H4 (cell line): ENCODE measurements at places on chromosomes 12 and 14.

GRCh38 chr14:101948666-101949216 is 15.6 kb upstream of the DYNC1H1 start:
- no peak for DNase-seq

DNA sequence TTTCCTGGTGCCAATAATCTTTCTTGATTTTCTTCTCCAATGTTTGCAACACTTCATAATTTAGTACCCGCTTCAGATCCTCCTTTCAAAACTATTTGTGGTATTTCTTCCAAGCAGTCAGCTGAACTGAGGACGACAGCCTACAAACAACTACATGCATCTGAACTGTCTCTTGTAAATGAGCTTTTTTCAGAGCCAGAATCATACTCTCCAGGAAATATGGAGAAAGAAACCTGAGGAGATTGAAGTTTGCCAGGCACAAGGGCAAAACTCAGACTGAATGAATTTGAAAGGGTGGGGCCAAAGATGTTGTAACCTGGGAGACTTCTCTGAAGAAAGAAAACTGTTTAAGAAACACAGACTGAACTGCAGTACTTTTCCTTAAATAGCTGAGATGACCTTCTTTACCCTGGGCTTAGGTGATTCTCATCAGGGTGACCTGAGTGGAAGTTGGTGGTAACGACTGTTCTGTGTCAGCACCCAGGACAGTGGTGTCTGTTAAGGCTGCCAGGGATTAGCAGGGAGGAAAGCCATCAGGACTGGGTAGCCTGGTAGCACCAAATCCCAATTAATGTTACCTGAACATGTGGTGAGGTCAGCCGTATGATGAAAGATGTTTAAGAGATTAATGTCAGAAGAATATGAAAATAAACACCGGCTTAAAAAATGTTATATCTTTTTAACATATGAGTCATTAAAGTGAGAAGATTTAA is 95.0 kb downstream of the TGFB3 start:
- no peak for DNase-seq

- peak; percentile 69 for DNase-seq
Measured at GRCh38 chr14:70000601-70001000, 121.4 kb downstream of the SMOC1 start.

- DNase-seq, result no peak
Measured at GRCh38 chr14:49984424-49984823, 91.5 kb downstream of the ARF6 start.

DNA sequence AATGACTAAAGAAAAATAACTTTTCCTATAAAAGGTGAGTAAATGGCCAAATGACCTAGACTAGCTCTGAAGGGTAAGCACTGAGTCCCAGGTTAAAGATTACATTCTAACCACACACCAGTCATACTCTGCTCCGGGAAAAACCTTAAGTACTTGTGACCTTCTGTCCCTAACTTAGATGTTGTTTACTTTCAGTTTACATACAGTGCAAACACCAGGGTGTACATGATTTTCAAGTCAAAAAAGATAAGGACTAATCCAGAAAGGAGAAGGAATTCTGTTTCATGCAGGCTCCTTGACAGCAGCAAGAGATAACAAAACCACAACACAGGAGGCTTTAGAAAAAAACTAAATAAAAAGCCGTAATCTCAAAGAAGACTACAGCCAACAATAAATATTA is 174.2 kb downstream of the PPM1H start:
- peak; percentile 17 for DNase-seq

DNA sequence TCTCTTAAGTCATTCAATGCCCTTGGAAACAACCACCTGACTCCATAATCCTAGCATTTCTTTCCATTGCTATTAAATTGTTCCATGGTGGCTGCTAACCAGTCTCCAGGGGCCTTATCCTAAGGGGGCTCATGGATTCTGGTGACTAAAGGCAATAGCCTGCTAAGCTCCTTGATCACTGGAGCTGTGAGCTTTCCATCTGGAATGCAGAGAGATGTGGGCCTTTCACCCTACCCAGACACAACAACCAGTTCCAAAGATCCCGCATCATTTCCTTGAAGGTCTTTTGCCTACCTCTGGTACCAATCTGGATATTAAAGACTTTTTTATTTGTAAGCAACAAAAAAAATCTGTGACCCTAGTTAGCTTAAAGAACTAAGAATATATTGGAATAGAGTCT is 32.9 kb downstream of the NDUFA12 start:
- DNase-seq, result no peak

DNA sequence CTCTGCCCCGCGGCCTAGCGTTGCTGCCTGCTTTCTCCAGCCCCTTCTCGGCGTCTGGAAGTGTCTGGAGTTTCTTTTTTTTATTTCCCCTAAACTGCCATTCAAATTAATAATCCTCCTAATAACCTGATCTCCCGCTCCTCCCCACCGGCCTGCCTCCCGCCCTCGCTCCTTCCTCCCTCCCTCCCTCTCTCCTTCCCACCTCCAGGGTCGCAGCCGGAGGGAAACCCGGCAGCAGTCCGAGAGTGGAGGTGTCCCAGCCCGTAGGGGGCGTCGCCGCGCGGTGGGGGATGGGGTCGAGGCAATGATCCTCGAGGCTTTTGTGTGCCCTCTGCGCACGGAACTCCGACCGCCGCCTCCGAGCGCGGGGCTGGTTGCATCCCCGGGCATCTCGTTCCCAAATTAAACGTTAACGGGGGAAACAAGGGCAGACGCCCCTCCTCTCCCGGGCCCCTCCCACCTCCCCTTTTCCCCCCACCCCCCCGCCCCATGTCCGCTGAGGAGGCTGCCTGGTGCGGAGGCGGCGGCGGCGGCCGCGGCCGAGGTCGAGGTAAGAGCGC is 1.0 kb upstream of the SOCS2 start:
- peak; percentile 42 for DNase-seq

DNA sequence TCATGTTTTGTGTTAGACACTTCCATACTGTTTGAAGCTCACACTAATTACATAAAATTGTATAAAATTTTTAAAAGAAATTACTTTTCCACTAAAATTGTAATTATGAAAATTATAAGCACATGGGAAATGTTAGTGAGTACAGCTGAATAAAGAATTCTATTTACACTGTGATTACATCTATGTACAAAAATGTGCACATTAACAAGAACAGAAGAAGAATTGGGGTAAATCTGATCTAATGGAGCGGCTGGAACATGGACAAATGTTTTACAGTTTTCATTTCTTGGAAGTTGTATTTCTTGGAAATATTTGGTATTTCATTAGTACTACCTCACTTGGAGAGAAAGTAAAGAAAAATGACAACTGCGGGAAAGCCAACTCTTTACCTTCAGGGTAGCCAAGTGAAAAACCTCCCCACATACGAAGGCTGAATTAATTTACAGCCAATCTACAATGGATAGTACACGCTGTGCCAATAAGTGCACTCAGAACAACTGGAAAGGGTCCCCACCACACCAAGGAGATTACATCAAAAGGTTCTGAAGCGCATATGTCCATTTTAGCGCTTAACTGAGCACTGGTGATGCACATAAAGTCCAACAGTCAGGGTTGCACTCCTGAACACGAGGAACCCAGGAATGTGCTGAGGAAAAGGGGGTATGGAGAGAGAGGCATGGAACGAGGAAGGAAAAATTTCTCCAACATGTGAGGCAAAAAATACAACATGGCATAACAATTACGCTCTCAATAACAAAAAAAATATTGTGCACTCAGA is 17.5 kb downstream of the MED13L start:
- DNase-seq, result no peak

DNA sequence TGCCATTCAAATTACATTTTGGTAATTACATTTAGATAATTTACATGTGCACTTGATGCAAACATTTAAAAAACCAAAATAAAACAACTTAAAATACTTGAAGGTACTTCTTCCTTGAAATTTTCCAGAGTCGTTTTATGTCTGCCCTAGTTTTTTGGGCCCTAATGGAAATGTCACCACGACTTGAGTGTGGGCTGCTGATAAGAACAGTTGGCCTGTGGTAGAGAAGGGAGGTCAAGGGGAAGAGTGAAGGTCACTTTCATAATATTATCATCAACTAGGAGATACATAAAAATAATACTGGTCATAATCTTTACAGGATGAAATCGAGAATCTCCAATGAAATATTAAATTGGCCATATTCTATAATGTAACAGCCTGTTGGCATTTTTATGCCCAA is 23.1 kb downstream of the ZDHHC17 start:
- DNase-seq, result no peak

GRCh38 chr14:105314287-105315200 is at the start of gene PACS2:
TSS of gene PACS2 (plus strand) at chr14:105314748. CDS start at chr14:105314919, 171 bp downstream.
- DNase-seq, result peak; percentile 35

- DNase-seq, result no peak
Measured at GRCh38 chr14:104734991-104735779, 11.2 kb downstream of the ADSS1 start.

GRCh38 chr12:40525054-40525453 is 167.2 kb upstream of the CNTN1 start:
- no peak for DNase-seq

GRCh38 chr12:106211973-106212372 is 35.8 kb downstream of the CKAP4 start:
- no peak for DNase-seq

- peak; percentile 91 for DNase-seq
Measured at GRCh38 chr12:121717041-121717699, 4.6 kb downstream of the TMEM120B start.
